ENCODE measurements at places on chromosomes 3 and 15.

- no peak for DNase-seq
Observed at GRCh38 chr15:83462953-83463433, 15.9 kb downstream of the SH3GL3 start.

- no peak for DNase-seq
Observed at GRCh38 chr15:70159001-70159712, 61.4 kb upstream of the TLE3 start.

- DNase-seq: no peak
Observed at GRCh38 chr3:147427746-147428145, 18.6 kb downstream of the ZIC1 start.

DNA sequence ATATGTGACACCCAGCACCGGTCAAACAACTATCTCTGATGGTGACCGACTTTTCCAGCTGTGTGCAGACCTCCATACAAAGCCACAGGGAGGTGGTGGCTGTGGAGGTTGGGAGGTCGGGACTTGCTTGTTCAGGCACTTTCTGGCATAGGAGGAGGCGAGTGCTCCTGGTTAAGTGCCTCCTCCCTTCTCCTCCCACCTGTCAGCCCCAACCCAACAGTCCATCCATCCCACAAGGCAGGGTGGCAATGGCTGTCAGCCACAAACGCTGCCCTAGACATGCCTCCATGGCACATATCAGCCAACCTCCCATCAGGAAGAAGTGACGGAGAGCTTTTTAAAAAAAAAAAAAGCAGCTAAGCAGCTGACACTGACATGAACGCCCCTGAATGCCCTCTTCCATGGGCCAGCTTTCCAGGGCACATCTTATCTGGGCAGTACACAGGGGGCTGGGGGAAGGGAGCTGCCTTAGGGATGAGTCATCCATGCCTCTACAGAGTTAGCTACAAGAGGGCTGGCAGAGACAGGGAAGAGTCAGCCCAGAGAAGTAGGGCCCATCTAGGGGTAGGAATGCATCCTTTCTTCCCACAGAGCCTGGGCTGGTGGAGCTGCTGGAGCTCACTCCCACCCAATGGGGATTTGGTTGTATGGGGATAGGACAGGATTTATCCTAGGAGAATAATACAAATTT is 41.2 kb downstream of the CCDC12 start:
- DNase-seq: peak; percentile 92

GRCh38 chr3:54951405-54951804 is 23.5 kb upstream of the LRTM1 start:
- peak; percentile 69 for DNase-seq

GRCh38 chr3:126340943-126341754 is 16.1 kb downstream of the KLF15 start:
- DNase-seq: no peak

GRCh38 chr15:70271422-70272088 is 173.8 kb upstream of the TLE3 start:
- DNase-seq: no peak

- DNase-seq: no peak
Observed at GRCh38 chr15:67918205-67918861, 78.5 kb upstream of the RNU6-1 start.

GRCh38 chr3:100063929-100064461 is 50.3 kb downstream of the FILIP1L start:
- no peak for DNase-seq

DNA sequence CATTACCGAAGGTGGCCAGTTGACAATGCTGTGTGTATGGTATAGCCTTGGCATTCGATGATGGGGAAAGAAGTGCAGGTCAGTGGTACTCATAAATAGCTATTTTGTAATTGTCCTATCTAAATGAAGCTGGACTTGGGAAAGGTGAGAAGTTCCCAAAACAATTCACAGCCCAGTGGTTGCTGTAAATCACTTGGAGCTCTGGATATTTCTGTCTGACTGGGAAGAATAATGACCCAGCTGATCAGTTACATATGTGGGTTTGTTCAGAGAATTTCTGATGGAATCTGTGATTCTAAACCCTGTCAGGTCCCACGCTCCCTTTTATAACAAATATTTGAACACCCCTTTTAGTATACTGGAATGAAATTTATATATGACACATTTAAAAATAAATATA is 133.9 kb upstream of the PFN2 start:
- peak; percentile 35 for DNase-seq

GRCh38 chr3:94362393-94362792 is 299.5 kb downstream of the NSUN3 start:
- no peak for DNase-seq

DNA sequence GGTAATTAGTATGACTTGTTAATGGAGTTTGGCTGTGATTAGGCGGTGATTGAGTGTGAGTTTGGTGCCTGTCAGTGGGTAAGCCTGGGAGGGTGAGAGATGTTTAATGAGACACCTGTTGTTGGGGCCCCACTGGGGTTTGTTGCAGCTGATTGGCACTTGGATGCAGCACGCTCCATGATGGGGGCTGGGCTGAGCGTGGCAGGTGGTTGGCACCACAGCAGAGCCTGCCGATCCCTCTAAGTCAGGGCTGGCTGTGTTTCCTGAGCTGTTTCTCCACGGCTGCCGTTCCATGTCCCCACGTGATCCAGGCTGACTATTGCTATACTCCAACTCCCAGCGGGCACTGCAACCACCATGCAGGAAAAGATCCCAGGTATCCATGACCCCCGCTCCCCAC is 93.5 kb upstream of the ARRDC4 start:
- DNase-seq: no peak
